SHP77 treated with DMSO at 0.1 percent for 48 hours (cell line): ENCODE measurements at places on chromosomes 2 and 18.

DNA sequence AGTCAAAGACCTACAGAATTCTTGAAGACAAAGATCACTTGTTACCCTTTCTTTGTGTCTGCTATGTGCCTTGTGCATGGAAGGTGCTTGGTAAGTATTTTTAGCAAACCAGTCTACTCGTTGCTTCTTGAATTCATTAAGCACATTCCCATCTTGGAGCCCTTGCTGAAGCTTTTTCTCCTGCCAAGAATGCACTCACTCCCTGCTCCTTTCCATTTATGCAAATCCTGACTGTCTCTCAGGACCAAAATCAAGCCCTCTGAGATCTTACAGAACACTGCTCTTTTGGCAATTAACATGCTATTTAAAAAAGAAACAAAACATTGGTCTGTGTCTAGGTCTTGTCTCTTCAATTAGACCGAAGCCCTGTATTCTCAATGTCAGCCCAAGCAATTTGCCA is 75.8 kb downstream of the CLHC1 start:
- DNase-seq: no peak

DNA sequence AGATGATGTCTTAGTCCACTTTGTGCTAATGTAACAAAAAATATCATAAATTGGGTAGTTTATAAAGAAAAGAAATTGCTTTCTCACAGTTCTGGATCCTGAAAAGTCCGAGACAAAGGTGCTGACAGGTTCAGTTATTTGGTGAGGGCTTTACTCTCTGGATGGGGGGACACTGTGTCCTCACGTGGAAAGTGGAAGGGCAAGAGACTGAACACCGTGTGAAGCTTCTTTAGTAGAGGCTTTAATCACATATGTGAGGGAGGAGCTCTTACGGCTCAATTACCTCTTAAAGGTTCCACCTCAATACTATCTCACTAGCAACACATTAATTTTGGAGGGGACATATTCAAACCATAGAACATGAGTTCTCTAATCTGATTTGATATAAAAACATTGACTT is 204.3 kb downstream of the FSIP2 start:
- no peak for DNase-seq

DNA sequence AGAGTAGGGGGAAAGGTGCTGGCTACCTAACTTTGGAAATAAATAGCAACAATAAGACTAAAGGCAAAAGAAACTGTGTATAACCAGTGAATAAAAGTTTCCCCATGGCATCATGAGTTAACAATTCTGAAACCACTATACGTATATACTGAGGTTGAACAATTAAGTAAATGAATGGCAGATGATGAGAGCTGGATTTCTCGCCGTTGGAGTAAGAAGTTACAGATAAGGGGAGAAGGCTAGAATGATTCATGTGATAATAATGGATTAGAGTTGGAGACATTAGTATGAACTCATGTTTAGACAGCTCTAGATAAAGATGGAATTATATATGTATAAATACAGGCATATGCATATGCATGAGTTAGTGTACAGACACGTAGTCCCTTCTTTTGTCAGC is 152.7 kb downstream of the UBR3 start:
- no peak for DNase-seq

- DNase-seq: no peak
Measured at GRCh38 chr18:28728891-28729290, 552.0 kb upstream of the CDH2 start.

DNA sequence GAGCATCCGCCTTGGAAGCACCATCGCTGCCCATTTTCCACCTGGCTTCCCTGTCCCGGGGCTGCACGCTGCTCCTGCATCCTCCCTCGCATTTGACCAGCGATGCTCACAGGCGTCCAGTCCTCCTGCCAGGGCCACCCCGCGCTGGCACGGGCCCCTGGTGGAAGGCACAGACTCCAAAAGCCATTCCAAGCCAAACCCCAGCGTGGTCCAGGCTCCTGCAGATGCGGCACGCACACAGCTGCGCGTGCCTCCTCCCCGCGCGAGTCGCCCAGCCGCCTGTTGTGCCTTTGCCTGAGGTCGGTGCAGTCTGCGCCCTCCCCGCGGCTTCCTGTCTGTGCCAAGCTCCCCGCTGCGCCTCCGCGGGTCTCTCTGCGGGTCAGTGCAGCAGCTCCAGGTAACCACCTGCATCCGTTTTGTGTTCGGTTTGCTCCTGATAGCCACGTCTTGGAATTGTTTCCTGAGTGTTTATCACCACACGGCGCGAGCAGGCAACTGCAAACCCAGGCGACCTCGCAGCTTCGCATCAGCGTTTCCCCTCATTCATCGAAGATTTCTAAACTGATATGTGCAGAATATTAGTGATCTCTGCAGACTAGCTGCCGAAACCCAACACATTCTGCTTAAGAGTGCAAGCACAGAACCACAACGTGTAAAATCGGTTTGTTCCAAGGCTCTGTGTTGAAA is 65.2 kb upstream of the SALL3 start:
- no peak for DNase-seq

DNA sequence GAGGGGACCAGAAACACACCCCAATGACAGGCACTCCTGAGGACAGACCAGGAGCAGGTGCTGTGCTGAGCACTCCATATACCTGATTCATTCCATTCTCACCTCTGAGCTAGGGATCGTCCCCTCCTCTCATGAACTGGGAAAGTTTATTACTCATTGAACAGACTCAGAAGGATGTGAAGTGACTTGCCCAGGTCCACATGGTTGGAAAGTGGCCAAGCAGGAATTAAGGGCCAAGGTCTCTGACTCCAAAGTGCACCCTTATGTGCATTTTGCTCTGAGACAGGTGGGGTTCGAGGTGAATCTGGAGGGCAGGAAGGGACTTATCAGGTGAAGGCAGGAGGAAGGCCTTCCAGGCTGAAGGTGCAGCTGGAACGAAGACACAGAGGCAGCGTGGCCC is 25.1 kb upstream of the PLB1 start:
- DNase-seq: no peak

GRCh38 chr2:230330725-230331124 is 3.7 kb downstream of the SP140L start:
- no peak for DNase-seq

GRCh38 chr2:188529710-188530109 is 238.0 kb downstream of the GULP1 start:
- no peak for DNase-seq

DNA sequence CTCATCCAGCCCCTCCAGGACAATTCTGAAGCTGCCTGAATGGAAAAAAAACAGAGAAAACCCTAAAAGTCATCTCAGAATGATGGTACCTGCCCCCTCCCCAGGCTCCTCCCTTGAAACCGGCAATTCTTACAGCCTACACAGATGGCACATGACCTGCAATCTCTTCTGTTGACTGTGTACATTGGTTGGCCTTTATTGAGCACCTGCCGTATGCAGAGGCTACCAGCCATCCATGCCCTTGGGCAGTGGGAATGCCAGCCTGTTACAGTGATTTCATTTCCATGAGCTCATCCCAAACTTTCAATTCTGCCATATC is 57.1 kb downstream of the EMX1 start:
- DNase-seq: no peak

GRCh38 chr18:58796220-58796619 is 68.5 kb upstream of the ZNF532 start:
- no peak for DNase-seq

GRCh38 chr2:158686210-158686691 is 108.9 kb upstream of the DAPL1 start:
- no peak for DNase-seq

DNA sequence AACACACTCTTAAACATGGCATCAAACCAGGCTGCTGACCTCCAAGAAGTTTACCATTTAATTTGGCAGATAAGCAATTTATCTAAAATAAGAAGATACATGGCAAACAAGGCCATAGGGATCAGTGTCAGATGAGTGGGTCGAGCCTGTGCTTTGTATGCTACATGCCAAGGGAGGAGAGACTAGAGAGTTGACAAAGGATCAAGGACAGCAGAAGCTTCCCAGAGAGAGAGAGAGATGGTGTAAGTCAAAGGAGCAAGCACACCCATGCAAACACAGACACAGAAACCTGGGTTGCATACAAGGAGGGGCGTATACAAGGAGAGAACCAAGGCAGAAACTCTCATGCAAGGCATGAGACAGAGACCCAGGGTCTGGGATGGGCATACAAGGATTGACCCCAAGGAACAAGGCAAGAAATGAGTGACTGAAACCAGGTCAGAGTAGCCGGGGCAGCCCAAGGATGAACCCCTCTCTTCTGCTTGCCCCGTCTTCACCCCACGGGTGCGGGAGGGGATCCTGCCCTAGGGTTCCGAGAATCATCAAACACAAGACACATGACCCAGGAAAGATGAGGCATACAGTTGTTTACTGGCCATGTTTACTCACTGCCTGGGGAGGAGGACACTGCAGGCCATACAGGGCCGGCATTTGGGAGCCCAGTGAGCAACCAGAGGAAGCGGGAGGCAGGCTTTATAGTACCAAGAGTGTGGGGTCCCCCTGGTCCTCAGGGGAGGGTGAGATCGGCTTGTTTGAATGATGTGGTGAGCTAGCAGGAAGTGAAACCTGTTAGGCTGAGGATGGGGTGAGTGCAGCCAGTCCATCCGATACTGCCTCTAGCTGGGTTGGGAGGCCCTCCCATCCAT is 529.2 kb upstream of the ID2 start:
- DNase-seq: no peak

- DNase-seq: no peak
Measured at GRCh38 chr18:55318951-55319441, 269.0 kb downstream of the TCF4 start.

GRCh38 chr2:33383855-33384598 is 92.4 kb upstream of the RASGRP3 start:
- DNase-seq: no peak

- peak; percentile 26 for DNase-seq
Measured at GRCh38 chr18:34709750-34710441, at the start of gene DTNA. DTNA (plus strand) TSS chr18:34710298; CDS start chr18:34755977, 45,679 bp downstream.

GRCh38 chr2:124915567-124915966 is 890.5 kb downstream of the CNTNAP5 start:
- DNase-seq: no peak
